ENCODE measurements at places on chromosomes 3 and 15.

DNA sequence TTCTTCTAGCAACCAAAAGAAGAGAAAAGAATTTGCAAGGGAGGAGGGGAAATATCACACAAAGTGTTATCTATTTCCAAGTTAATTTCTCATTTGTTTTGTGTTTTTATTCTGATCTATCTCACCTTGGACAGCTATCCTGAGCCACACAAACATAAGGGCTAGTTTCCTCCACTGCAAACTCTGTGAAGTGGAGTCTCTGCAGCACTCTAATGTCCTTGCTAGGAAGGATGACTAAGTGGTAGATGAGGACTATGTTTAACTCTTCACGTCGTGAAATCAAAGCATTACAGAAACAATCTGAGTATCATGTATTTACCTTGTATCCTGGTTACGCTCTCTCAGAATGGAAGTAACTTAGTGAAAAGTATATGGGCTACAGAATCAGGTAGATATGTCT, 33.9 kb upstream of the CHRM5 start:
- DNase-seq = no peak

DNA sequence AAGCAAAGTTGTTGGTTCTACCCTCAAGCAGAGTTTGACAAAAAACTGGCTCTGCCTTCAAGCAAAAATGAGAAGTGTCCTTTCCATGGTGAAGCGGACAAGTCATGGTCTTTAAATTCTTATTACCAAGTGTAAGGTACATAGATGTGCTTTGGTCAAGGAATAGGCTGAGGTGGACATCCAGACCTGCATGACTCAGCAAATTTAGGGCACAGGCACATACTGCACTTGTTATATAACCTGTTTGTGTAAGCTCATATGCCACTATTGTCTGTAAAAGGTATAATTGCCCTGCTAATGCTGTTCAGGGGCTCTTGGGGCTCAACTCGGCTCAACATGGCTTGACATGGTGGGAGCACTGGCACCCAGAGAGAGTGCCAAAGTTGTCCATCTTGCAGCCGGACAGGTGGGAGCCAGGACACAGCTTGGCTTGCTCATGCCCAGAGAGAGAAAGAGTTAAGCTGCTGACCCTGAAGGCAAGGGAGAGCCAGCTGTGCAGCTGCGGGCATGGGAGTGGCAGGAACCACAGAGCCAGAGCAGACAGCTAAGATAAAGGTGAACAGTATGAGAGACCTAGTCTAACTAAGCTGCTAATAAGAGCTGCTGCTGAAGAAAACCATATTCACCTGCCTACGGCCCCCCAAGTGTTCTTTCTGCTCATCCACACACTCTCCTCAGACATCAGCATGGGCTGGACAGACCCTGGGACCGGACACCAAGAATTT, 17.7 kb downstream of the MCCC1 start:
- DNase-seq = no peak

DNA sequence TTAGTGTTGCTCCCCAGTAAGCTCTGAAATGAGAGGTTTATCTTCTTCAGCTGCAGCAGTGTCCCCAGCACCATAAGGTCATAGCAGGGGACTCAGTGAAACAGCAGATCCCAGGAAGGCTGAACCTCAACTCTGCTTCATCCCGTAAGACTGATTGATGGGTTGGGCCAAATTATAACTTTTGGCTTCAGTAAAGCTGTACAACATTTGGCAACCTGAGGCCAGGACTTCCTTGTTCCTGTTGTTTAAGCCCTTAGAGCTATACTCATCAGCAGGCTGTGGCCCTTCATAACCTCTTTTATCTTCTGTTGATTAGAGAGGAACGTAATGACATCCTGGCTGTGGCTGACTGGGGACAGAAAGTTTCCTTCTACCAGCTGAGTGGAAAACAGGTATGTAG, 29.0 kb downstream of the IFT122 start:
- no peak for DNase-seq

DNA sequence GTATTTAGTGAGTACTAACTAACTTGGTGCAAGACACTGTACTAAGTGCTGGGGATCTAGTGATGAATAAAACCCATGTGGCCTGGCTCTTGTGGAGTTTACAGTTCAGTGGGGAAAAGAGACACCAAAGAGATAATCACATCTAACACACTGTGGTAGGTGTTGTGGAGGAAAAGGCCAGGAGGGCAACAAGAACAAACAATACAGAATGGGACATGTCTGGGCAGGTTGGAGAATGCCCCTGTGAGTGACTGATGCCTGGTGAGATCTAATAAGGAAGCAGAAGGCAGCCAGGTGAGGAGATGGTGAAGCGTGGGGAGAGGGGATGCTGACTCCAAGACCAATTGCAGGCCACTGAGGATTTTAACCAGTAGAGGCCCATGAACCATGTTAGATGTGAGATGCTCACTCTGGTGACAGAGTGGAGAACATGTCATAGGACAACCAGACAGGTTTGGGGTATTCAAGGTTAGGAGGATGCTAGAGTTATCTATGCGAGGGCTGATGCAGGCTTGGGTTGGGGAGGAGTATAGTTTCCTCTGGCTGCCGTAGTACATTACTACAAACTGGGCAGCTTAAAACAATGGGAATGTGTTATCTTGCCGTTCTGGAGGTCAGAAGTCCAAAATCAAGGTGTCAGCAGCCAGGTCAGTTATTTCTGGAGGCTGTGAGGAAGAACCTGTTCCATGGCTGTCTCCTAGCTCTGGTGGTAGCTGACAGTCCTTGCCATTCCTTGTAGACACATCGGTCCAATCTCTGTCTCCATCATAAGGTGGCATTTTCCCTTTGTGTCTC, 81.4 kb downstream of the ARNT2 start:
- no peak for DNase-seq

- DNase-seq = no peak
Measured at GRCh38 chr3:42819351-42819965, 10.2 kb downstream of the ACKR2 start.

DNA sequence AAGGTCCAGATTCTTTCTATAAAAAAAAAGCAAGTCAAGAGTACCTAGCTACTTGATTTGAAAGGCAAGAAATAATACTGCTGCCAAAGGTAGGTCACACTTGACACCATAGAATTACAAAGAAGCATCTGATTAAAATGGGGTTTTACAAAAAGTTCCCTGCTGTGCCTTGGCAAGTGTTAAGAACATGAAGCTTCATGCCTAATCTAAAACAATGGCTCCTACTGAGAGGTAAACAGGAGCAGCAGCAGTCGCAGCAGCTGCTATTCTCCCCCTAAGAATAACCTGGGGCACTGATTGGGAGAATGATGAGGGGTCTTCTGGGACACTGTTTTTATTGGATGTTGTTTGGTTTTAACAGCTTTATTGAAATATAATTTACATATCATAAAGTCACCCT, 14.1 kb downstream of the UBP1 start:
- DNase-seq = no peak

- DNase-seq = no peak
Measured at GRCh38 chr15:56351353-56351752, 13.9 kb upstream of the TEX9 start.

GRCh38 chr3:77038468-77038929, 1.4 kb upstream of the ROBO2 start:
- DNase-seq = peak; percentile 11

DNA sequence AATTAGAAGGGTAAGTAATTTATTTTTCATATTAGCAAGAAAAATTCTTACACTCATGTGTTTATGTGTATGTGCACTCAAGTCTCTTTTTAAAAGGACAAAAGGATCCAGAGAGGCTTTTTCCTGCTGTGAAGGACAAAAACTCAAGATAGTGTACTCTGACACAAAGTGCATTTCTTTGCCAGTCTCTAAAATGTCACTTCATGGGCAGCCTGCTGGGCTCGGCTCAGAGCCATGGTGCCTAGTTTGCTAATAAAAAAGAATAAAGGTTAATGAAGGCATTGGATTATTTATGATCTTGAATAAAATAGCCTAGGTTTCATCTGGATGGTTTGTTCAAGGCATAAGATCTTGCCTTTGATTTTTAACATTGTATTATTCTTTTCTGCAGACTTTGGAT, 989.0 kb downstream of the TBL1XR1 start:
- DNase-seq = no peak

DNA sequence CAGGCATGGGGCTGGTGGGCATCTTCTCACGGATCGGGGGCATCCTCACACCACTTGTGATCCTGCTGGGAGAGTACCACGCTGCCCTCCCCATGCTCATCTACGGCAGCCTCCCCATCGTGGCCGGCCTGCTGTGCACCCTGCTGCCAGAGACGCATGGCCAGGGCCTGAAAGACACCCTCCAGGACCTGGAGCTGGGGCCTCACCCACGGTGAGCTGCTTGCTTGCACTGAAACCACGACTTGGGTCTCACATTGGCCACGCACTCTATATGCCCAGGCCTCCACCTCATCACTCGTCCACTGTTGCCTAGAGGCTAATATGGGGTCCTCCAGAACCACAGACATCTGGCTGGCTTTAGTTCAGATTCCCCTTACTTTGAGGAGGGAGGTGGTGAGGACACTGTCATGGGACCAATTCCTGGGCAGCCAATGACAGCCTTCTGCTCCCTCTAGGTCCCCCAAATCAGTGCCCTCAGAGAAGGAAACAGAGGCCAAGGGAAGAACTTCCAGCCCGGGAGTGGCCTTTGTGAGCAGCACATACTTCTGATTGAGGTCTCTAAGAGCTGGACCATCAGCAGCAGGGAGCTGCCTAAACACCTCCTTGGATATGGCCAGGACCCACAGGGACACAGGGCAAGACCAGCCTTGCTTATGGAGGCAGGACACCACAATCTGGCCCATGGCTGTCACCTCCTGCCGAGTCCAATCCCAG, 5.0 kb upstream of the SLC22A14 start:
- DNase-seq = no peak

DNA sequence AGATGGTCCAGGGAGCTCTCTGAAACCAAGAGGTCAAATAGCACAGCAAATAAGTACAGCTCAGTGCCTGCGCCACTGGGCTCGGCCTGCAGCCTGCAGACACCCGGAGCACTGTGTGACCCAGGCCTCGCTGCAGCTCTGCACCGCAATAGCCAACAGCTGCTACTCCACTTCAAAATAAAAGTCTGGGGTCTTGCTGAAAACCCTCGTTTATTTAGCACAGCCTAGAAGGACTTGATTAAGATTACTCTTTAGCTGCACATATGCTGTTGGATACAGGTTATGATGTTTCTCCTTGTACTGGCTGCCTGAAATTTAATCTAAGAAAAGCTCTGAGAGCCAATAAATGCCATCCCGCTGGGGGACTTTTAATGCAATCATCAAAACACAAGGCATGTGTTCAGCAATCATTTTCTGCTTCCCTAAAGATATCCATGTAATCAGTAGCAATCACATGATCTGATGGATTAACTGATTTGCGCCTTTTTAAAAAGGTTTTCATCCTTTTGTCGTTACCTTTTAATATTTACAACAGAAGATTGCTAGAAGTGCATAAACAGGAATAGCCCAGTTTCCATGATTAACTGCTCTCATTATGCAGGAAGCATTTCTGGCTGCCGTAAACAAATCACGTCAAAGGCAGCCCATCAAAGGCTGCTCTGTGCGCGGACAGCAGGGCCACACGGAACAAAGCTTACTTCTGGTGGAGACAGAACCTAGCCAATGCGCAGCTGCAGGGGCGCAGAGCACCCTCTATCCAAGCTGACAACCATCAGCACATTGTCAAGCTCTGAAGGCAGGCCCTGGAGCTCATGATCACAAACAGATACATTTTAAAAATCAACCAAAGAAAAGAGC, 58.8 kb downstream of the CLASP2 start:
- peak; percentile 19 for DNase-seq

- DNase-seq = no peak
Measured at GRCh38 chr3:67382536-67382935, 271.9 kb downstream of the SUCLG2 start.

GRCh38 chr3:57892423-57892822, 115.8 kb upstream of the FLNB start:
- no peak for DNase-seq

DNA sequence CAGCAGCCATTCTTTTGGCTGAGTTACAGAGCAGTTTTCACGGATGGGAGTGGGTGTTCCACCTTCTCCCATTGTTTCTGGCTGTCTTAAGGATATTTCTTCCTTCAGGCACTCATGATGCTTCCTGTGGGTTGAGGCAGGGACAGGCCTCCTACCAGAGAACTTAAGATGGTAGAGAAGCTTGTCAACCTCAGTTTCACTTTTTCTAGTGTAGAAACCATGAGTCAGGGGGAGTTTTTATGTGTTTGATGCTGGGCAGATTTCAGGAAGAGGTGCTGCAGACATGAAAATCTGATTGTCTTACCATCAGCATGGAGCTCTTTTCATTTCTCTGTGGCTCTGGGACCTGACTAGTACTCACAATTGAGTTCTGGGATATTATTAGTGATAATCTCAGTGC, 48.7 kb upstream of the VEPH1 start:
- DNase-seq = no peak
